ENCODE measurements at places on chromosomes 6 and 20.

GRCh38 chr20:61105395-61105794 lies 146.7 kb upstream of the CDH4 start:
- DNase-seq = no peak

DNA sequence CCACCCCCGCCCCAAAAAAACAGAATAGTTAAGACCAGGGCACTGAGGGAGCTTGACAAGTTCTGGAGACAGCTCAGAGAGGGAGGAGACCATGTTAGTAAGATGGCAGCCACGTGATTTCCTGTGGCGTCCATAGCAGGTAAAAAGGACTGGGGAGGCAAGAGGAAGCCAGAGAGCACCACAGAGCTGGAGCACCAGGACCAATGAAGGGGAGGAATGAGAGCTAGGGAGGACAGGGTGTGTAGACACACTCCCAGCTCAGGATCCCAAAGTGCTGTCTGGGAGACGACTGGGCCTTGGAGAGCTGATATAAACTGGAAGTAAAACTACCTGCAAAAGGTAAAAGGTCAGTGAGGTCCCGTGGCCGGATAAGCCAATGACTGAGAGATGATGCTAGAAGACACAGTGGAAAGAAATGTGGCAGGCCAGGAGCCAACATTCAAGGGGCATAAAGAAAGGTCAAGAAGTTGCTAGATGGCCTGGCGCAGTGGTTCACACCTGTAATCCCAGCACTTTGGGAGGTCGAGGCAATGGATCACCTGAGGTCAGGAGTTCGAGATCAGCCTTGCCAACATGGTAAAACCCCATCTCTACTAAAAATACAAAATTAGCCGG lies 39.0 kb downstream of the SLC23A2 start:
- no peak for DNase-seq

- DNase-seq = peak; percentile 42
Measured at GRCh38 chr6:30682143-30683117, 4.0 kb downstream of the PPP1R18 start.

DNA sequence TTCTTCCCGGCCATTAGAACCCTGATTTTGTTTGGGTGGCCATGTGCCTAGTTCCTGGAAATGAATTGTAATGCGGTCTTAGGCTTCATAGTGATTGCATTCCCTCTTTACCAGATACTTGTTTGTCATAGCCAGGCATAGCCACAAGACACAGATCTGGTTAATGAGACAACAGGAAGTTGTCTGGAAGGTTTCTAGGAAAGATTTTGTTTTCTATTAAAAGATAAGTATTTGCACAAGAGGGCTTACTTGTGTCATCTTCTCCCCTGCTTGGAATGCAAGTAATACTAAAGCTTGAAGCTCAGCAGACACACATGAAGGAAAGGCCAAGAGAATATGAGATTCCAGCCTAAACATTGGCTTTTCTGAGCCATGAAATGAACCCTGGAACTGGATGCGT lies 12.9 kb downstream of the FARS2 start:
- DNase-seq = no peak

- no peak for DNase-seq
Measured at GRCh38 chr6:26056583-26057350, 30.5 kb upstream of the HFE start.

GRCh38 chr6:169046483-169047192 lies 207.0 kb downstream of the THBS2 start:
- DNase-seq = no peak

GRCh38 chr6:87684895-87685654 lies 17.0 kb downstream of the AKIRIN2 start:
- no peak for DNase-seq

- DNase-seq = no peak
Measured at GRCh38 chr6:84921891-84922290, 157.5 kb upstream of the TBX18 start.

DNA sequence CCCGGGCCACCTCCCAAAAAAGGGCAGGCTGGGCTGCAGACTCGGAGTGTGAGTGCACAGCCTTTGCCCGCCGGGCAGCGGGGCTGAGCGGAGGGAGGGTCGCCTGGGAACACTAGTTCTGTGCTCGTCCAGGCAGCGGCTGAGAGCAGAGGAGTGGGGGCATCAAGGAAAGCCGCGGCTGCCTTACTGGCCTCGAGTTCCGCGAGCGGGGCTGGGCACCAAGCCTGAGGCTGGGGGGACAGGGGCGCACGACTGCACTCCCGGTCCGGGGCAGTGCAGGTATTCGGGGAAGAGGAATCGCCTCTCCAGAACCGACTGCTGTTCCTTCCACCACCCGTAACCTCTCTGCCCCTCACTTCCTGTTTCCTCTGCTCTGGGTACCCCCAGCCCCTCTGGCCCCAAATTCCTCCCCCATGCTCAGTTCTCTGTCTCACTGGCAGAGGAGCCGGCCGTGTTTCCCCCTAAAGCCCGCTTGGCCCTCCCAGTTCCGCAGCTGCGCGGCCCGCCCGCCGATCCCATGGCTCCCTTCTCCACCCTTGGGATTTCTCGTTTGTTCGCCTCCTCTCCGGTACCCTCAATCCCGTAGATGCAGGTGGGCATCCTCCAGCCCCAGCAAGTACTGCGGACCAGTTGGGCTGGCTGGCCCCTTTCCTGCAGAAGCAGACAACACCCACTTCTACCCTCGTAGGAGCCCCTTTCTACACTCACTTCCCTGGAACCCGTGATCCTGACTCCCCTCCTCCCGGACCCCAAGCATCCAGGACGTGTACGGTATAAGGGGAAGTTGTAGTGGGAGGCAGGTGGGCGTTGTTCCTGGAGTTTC lies 5.1 kb downstream of the RING1 start:
- DNase-seq = peak; percentile 32

- no peak for DNase-seq
Measured at GRCh38 chr6:130148181-130148580, 74.6 kb downstream of the SAMD3 start.

DNA sequence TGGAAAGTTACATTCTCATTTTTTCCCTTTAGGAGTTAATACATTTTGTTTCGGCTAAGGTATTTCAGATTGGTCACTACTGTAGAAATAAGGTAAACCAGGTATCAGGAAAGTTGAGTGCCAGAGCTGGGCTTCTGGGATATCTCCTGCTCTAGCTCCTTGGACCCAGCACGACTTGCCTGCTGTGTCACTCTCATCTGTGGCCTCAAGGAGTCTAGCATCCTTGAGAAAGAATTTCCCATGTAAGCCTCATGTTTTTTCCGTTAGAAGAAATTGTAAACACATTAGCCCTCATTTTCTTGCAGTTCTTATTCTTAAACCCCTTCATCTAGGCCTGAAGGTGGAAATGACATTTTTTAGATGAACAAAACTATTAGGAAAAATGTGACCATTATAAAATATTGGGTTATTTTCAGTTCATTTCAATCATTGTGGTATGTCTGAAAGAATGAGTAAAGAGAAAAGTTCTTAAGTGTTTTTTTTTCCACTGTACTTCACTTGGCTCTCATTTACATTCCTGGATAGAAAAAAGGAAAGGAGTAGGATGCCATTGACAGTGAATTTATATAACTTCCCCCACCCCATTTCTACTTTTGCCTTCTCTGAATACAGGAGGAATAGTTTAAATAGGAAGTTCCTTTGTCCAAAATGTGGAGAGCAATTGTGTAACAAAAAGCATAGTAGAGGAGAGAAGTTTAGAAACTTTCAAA lies 46.7 kb downstream of the CD2AP start:
- DNase-seq = no peak

- no peak for DNase-seq
Measured at GRCh38 chr6:40425192-40425919, 161.8 kb downstream of the LRFN2 start.

DNA sequence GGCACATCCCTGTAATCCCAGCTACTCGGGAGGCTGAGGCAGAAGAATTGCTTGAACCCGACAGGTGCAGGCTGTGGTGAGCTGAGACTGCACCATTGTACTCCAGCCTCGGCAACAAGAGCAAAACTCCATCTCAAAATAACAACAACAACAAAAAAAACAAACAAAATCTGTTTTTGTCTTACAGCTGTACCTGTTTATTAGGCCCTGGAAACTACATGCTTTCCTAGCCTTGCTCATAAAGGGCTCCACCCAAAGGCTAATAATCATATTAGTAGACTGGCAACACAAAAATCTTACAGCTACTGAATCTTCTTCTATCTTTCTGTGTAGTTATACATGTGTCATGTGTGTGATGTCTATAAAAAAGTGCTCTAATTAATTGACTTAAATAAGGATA lies 503.9 kb upstream of the EYS start:
- no peak for DNase-seq

- no peak for DNase-seq
Measured at GRCh38 chr6:106411056-106411455, 50.5 kb downstream of the CRYBG1 start.

GRCh38 chr6:115753446-115753845 lies 307.2 kb downstream of the FRK start:
- DNase-seq = no peak

GRCh38 chr6:52499681-52500236 lies 77.1 kb downstream of the TRAM2 start:
- DNase-seq = no peak

GRCh38 chr6:13419422-13420195 lies 67.8 kb downstream of the GFOD1 start:
- no peak for DNase-seq

DNA sequence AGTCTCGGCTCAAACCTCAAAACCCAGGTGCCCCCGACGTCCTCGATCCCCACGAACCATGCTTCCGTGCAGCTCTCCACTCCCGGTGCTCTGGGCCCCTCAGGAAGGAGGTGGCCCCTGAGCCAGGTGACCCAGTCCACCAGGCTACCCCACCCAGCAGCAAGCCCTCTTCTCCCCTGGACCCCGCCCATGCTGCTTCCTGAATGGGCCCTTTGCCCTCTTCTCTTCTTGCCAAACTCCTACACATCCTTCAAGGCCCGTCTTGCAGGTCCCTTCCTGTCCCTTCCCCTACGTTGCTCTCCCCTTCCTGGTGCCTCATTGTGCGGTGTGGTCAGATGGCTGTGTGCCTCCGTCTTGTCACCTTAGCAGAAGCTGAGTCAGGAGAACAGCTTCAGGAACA lies 3.4 kb upstream of the GATA5 start:
- DNase-seq = no peak

GRCh38 chr6:24630856-24631505 lies 15.0 kb downstream of the KIAA0319 start:
- no peak for DNase-seq

DNA sequence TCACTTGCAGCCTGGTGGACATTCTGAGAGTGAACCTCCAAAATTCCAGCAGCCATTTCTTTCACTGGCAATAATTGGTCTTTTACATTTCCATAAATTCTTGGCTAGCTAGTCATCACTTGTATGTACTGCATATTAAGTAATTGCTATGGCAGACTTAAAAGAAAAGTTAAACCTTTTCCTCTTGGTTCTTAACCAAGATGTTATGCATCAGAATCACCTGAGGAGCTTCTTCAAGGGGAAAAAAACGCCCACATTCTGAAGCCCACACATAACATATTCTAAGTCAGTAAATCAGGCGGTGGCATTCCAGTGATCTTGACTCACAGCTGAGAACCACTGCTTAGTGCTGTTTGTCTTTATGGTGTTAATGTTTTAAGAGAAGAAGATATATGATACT lies 37.0 kb downstream of the CDC40 start:
- peak; percentile 81 for DNase-seq

DNA sequence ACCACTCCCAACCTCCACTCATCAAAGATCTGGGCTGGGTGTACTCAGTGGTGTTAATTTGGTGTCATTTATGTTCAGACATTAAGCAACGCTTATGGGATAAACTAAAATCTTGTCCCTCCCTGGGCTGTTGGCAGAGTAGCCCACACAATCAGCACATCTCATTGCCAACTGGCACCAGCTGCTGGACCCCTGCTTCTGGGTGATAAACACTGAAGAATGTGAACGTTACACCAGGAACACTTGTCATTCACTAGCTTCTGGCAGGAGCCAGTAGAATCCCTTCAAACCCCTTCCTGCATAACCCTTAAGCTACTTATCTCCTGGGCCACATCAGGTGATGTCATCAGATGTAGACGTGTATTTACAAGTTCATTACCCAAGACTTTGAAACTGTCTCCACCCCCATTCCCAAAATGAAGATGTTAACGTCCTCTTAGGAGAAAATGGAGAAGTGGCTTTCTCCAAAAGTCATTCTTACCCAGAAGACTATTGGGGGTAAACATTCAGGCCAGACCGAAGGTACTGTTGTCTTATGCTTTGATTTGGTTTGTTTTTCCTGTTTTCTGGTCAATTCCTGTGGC lies 107.8 kb upstream of the CD93 start:
- DNase-seq = no peak

DNA sequence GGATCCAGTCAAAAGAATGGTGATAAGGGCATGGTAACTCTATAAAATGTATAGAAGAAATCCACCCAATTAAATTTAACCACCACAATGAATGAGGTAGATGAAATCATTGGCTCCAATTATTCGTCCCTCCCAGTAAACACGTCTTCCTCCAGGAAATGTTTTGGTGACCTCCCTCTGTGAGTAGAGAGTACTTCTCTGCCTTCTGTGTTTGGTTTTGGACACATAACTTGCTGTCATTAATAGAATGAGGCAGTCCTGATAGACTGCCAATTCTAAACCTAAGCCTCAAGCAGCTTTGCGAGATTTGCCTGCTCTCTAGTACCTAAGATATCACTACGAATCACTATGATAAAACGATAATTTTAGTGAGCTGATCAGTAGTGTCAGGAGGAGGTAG lies 632.8 kb downstream of the HDGFL1 start:
- no peak for DNase-seq

GRCh38 chr6:25927756-25928216 lies 2.7 kb downstream of the SLC17A2 start:
- DNase-seq = no peak

GRCh38 chr20:45288860-45289259 lies 17.8 kb upstream of the RBPJL start:
- no peak for DNase-seq

DNA sequence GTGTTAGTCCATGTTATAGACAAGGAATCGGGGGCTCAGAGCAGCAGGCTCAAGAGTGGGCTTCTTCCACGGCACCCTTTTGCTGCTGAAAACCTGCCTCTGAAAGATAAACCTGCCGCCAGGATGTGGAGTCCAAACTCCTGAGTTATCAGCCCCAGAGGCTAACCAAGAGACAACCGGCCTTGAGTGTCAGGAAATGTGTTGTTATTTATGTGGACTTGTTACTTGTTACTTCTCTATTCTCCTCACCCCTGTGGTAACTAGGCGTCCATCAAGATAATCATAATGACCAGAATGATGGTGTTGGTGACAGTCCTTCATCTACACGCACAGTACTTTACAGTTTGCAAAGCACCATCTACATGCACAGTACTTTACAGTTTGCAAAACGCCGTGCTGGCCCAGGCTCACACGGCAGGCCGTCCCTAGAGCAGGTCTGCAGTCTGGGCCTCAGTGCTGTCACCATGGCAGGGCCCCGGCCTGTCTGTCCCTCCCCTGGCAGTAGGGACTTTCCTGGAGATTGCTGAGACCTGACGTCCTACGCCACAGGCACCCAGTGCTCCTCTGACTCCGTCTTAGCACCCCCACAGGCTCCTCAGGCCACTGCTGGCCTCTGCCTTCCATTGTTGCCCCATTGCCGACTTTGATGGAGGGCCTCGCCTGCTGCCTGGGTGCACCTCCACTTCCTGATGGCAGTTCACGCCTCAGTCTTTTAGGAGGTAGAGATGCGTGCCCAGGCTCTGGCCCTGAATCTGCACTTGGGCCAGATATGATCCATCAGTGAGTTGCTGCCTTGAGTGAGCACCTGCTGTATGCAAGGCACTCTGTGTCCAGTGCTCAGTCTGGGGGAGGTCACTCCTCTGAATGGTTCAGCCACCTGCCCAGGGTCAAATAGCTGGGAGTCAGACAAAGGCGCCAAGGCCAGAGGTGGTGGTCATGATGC lies 9.1 kb upstream of the BPIFB4 start:
- DNase-seq = no peak

- DNase-seq = no peak
Measured at GRCh38 chr20:3911956-3912355, 22.8 kb downstream of the PANK2 start.
